ENCODE measurements at places on chromosomes 2 and 18.

DNA sequence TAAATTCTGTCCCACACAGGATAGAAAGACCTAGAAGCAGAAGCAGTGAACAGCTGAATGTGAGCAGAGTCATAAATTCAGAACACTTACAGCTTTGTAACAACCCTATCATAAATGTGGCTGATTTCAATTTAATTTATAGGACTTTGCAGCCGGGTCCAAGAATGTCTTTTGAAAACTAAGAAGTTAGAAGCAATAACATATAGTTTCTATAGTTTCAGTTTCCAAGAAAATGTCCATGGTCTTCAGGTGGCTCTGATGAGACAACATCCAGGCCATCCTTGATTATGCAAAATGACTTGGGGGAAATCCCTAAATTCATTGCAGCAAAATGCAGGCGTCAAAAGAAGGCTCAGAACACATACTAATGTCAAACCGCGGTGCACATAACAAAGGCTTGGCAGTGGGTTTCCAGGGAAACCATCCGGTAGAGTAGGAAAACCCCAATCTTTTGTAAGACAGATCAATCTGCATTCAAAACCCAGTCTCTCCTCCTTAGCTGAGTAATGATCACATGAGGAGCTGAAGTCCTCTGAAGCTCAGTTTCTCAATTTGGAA, 442.2 kb upstream of the ID2 start:
- no peak for DNase-seq

- DNase-seq: no peak
These were observed 30.4 kb upstream of the MGAT4A start for GRCh38 chr2:98761267-98761781.

GRCh38 chr18:37361335-37362157, 204.1 kb downstream of the CELF4 start:
- DNase-seq: peak; percentile 25

DNA sequence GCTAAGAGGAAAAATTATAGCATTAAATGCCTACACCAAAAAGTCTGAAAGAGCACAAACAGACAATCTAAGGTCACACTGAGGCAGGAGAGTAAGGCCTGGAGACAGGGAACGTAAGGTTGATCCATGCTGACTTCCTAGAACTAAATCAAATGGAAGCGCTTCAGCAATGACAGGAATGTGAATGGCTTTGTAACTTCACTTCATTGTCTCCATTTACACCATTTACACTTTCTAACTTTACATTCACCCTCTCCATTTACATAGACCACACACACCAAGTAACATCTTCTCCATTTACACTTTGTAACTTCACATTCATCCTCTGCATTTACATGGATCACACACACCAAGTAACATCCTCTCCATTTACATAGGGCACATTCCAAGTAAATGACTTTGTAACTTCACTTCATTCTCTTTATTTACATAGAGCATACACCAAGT, 103.1 kb upstream of the SPATS2L start:
- no peak for DNase-seq

GRCh38 chr2:118671701-118672454, 175.6 kb downstream of the EN1 start:
- no peak for DNase-seq

- no peak for DNase-seq
These were observed 37.8 kb upstream of the CREB1 start for GRCh38 chr2:207491956-207492355.

- peak; percentile 69 for DNase-seq
These were observed 168.0 kb downstream of the SPP2 start for GRCh38 chr2:234218266-234219045.

DNA sequence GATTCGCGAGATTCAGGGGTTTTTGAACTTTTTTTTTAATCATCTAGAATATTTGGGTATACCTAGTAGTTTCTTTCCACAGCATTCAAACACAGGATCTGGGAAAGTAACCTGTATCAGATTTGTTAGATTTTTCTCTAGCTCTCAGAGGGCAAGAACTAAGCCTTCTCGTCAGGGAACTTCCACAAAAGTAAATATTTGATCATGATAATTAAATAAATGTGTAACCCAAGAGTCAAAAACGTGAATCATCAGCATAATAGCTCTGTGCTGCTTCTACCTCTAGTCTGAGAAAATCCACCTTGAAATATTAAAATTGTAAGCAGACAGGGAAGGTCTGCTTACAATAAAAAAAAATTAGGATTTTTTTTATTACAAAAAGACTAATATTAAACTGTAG, 225.7 kb upstream of the SPOPL start:
- no peak for DNase-seq

DNA sequence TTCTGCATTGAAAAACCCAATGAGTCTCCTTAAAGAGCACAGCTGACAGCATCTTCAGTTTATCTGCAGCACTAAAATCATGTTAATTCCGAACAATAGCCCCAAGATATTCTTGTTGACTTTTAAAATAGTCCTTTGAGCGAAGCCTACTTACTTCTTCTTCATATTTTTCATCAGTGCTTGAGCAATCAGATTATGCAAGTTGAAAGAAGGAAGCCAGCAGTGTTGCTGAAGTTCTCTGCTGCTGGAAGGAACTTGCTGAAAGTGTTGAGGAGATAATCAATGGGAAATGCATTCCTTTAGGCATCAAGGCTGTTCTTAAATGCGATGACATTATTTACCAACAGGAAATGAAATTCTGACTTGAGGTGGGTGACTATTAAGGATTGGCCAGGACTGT, 105.9 kb upstream of the SNTG2 start:
- no peak for DNase-seq

- DNase-seq: no peak
These were observed 67.7 kb downstream of the CLIP4 start for GRCh38 chr2:29182920-29183319.

DNA sequence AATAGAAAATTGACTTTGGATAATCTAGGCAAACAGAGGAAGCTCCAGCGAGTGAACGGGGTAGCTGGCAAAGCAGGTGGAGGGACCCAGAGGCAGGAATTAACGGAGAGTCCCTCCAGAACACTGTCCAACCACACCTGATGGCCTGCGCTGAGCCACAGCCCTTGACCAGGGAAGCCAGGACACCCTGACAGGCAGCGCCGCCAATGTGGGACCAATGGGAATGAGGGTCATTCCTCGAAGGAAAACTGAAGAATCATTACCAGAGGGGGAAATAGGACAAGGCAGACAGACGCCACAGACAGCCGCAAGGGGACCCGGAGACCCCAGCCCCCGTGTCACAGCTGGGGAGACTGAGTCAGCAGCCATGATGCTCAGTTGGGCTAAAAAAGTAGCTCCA, 40.8 kb downstream of the HDAC4 start:
- DNase-seq: no peak

DNA sequence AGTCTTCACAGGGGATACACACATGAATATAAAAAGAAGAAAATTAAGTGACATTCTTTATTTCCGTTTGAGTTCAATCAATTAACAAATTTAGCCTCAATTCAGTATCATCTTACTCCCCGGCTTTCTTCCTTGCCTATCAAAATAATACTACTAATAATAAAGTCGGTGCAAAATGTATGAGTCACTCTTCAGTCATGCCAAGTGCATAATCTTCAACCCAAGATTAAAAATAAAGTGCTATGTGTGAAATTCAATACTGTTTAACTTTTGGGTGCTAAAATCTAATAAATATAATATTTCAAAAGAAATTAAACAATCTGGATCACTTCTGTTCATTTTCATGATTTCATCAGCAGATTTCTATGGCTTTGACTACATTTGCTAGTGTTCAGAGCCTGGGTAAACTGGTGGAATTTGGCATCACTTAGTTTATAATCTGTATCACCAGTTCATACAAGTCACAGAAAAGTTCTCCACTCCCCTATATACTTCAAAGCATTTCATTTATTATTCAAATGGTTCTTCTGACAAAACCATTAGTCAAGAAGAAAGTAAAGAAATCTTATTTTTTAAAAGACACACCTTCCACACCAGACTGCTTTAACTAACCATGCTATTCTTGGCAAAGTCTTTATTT, 183.6 kb downstream of the THADA start:
- DNase-seq: no peak

DNA sequence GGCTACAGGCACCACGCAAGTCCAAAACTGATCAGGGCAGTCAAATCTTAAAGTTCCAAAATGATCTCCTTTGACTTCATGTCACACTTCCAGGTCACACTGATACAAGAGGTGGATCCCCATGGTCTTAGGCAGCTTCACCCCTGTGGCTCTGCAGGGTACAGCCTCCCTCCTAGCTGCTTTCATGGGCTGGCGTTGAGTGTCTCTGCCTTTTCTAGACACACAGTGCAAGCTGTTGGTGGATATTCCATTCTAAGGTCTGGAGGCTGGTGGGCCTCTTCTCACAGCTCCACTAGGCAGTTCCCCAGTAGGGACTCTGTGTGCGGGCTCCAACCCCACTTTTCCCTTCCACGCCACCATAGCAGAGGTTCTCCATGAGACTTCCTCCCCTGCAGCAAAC, 838.2 kb upstream of the CHAC2 start:
- no peak for DNase-seq

DNA sequence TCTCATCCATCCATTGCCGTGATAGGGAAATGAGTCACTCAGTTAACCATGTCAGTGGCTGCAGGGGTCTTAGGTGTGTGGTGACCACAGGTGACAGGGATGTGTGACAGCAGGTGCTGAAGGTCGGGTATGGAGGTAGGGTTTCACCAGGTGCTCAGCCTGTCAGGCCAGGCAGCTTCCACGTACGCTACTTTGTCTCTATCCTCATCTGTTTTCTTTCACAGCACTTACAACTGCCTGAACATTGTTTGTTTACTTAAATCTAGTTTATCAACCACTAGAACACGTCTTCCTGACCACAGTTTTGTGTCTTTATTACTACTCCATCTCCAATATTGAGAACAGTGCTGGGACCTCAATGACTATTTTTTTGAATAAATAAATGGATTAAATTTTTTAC, 11.4 kb upstream of the UXS1 start:
- DNase-seq: no peak

- DNase-seq: no peak
These were observed 5.5 kb downstream of the CTDSP1 start for GRCh38 chr2:218405086-218405745.

DNA sequence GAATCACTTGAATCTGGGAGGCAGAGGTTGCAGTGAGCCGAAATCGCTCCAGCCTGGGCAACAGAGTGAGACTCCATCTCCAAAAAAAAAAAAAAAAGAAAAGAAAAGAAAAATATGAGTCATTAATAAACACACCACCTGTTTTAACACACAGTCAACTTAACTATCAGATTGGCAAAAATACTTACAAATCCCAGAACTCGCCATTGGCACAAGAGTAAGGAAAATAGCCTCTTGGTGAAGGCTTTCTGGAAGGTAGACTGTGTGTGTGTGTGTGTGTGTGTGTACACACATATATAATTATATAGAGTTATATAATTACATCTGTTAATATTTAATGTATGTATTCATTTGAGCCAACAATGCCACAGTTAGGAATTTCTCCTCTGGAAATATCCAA, 63.7 kb upstream of the UXS1 start:
- DNase-seq: no peak

Data from NCI-H524 (cell line).